ENCODE measurements at places on chromosomes 3 and 15. TPM values are rescaled to one million over a fixed set of nuclear protein-coding genes. Genes with fewer than 3 reads are reported as not detected.

DNA sequence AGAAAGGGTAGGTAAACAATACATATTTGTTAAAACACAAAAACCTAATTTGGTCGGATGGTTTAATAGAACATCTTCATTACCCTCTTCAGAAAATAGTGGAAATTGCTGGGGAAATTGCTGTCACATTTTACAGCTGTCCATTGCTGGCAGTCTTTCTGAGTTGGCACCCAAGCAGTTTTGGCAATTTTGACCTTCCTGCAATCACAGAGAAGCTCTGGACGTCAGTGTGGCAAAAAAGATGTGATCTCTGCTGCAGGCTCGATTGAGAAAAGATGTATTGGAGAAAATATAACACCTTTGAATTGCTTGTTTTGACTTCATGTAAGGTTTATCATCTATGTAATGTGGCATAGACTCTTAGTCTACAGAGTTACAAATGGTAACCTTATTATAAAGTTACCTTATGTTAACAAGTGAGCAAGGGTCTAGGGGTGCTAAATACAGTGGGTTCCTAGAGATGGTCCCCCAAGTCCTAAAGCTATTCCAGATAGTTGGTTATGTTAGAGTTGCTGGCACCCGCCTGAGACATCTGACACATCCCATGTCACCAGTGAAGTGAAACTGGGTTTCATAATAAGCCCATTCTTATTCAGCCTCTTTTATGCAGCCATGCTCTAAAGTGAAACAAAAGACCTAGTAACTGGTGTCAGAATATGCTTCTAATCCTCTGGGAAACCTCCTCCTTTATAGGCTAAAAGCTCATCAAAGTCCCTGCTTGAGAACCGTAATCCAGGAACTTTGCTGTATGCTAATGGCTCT lies 14.0 kb downstream of the UBE2E1 start:
- no peaks in the 10 kb centered on the region for H3K36me3 ChIP-seq
- no peak for DNase-seq
- H3K4me1 ChIP-seq = peaks cover 29% of the 10 kb centered on the region
- no peaks in the 10 kb centered on the region for H3K27me3 ChIP-seq
- no peak overlapping the region for H3K27ac ChIP-seq

Gene ITIH4
- 21.5 TPM for polyA plus RNA-seq

Gene CPN2
- not detected for polyA plus RNA-seq

DNA sequence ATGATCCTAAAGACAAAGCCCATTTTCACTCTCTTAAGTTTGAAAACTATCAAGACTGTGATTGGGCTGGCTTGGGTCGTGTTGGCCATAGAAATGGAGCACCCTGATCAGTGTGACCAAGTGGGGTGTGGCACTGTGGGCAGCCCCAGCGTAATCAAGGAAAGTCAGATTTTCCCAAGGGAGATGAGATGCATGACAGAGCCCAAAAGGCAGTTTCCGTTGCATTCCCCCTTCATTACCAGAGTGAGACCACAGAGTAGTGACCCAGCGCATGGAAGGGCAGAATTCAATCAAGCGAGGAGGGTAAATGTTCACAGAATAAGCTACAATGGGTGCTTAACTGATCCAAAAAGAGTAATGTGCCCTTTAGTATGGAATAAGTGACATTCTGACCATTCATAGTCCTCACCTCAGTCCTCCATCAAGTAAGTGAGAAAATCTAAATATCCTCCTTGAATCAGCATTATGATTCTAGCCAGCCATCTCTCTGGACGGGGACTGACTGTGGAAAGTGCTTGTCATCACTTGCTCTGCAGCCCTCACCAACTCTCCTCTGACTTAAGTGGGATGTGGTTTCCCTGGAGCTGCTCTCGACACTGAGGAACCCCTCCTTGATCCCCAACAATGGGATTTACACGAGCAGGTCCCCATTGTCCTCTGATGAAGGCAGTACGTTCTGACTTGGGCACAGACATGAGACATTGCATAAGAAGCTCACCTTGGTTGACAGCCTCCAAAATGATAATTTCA lies 430.5 kb downstream of the OCA2 start:
- H3K4me1 ChIP-seq = no peaks in the 10 kb centered on the region
- no peak for DNase-seq
- no peaks in the 10 kb centered on the region for H3K36me3 ChIP-seq
- no peaks in the 10 kb centered on the region for H3K27me3 ChIP-seq
- no peak overlapping the region for H3K4me3 ChIP-seq

Gene ARGFX
- not detected for polyA plus RNA-seq

DNA sequence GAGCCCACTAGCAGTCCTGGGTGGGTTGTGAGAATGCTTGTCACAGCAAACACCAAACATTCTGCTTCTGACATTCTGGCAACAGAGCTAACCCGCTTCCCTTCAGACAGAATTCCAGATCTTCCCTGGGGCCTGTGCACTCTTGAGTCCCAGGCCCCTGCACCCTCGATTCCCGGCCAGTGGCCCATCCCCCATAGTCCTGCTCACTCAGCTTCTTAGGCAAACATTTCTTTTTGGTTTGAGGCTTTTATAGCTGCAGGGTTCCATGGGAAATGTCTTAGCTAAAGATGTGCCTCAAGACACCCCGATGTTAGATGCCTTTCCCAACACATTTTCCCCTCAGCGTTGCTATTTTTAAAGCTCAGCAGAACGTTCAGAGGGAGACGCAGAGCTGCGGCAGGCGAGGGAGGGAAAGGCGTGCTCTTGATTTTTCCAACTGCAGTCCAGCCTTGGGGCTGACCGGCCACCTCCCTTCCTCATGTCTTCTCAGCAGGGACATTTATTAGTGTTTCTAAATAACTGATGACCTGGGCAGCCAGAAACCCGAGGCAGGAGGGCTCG lies 35.2 kb downstream of the ABTB1 start:
- H3K36me3 ChIP-seq = no peaks in the 10 kb centered on the region
- no peaks in the 10 kb centered on the region for H3K4me1 ChIP-seq
- no peak for DNase-seq

GRCh38 chr3:119356646-119357045 lies 62.5 kb downstream of the ARHGAP31 start:
- no peak overlapping the region for H3K27ac ChIP-seq
- no peaks in the 10 kb centered on the region for H3K27me3 ChIP-seq
- H3K4me1 ChIP-seq = peaks cover 28% of the 10 kb centered on the region
- no peaks in the 10 kb centered on the region for H3K36me3 ChIP-seq
- no peak for DNase-seq

GRCh38 chr3:72632129-72632528 lies 216.1 kb downstream of the SHQ1 start:
- no peak overlapping the region for H3K4me3 ChIP-seq
- no peak for DNase-seq
- H3K27ac ChIP-seq = no peak overlapping the region
- H3K27me3 ChIP-seq = peaks cover 3% of the 10 kb centered on the region
- H3K36me3 ChIP-seq = no peaks in the 10 kb centered on the region

Gene TUSC2
- 29.3 TPM for polyA plus RNA-seq

Gene PLA2G4D
- not detected for polyA plus RNA-seq

DNA sequence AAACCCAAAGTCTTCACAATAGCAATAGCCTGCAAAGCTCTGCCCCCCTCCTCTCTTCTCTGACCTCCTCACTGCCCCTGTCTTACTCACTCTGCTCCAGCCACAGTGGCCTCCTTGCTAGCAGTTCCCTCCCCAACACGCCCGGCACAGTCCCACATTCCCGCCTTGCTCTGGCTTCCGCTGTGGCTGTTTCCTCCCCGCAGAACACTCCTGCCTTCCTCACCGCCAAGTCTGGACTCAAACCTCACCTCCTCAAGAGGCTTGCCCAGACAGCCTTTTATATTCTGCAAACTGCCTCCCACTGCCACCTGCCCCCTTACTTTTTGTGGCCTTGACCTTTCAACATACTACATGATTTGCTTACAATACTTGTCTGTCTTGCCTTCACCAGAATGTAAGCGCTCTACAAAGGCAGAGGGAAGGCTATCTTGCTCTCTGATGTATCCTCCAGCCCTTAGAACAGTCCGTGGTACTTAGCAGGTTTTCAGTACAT lies 406 bp upstream of the MPI start:
- H3K27ac ChIP-seq = peak overlapping the region; percentile 74
- peaks cover 25% of the 10 kb centered on the region for H3K4me1 ChIP-seq
- no peaks in the 10 kb centered on the region for H3K27me3 ChIP-seq
- no peaks in the 10 kb centered on the region for H3K36me3 ChIP-seq
- peak overlapping the region; percentile 94 for H3K4me3 ChIP-seq

- H3K27me3 ChIP-seq = no peaks in the 10 kb centered on the region
- peak overlapping the region; percentile 64 for H3K27ac ChIP-seq
- H3K36me3 ChIP-seq = no peaks in the 10 kb centered on the region
- DNase-seq = peak; percentile 82
These were observed 4.7 kb downstream of the EHD4 start for GRCh38 chr15:41967506-41968206.

DNA sequence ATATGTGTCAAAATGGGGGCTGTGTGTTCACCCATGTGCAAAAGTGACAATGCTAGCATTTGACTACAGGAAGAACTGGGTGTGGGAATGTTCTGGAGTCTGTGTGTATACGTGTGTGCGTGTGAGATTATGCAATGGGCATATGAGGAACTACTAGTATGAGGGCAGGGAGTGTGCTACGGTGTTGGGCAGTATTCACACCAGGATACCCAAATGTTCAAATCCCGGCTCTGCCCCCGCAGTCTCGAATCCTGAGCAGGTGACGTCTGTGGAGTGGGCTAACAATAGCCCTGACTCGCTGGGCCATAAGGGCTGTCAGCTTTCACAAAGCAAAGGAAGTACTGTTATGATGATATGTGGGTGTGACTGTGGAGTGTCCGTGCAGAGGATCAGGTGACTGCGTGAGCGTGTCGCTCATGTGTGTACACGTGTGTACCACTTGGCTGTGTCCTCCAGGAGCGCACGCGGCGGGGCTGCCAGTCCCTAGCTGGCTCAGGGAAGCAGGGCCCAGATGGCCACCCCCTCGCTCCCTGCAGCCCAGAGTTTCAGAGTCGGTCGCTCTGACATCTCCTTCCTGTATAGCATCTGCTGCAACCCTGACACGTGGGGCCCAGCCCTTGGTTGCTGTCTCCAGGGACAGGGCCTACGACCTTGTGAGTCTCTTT lies 27.2 kb downstream of the IQSEC1 start:
- peaks cover 71% of the 10 kb centered on the region for H3K4me1 ChIP-seq
- DNase-seq = peak; percentile 90
- peak overlapping the region; percentile 89 for H3K27ac ChIP-seq

Gene EIF4E3
- polyA plus RNA-seq = 1.6 TPM

DNA sequence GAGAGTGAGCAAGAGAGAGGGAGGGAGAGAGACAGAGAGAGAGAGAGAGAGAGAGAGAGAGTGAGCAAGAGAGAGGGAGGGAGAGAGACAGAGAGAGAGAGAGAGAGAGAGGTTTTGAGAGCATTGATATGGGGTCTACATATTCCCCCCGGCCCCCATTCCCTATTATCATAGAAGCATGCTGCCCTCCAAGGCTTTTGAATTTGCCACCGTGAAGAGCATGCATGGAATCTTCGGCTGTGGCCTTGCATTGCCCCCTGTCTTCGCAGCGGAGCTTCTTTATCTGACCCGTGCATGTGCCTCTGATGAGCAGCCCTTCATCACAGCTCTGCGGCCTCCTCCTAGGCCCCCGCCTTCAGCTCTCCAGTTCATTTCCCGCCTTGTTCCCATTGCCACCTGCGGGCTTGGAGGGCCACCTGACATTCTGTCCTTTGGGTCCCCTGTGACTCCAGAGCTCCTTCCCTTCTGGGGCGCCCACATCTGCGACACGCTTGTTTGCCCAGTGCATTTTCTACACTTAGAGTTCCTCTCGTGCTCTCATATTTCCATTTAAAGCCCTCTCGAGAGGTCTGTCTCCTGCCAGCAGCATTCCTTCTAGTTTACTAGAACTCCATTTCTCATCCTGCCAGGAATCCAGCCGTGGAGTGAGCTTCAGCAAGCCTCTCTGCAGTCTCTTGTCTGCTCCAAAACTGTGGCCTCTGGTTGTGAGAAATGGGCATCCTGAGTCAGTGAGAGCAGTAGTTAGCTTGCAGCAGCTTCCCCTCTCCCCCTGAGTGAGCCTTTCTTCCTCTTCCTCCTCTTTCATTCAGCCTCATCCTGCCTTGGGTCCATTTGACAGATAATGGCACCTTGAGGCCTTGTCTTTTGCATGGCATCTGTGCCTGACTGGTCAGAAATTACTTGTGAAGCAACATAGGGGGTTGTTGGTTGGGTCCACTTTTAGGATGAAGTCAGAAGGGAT lies 25.3 kb downstream of the LPP start:
- H3K27ac ChIP-seq = no peak overlapping the region
- no peak overlapping the region for H3K4me3 ChIP-seq
- peak; percentile 22 for DNase-seq
- peaks cover 27% of the 10 kb centered on the region for H3K4me1 ChIP-seq
- H3K27me3 ChIP-seq = no peaks in the 10 kb centered on the region
- no peaks in the 10 kb centered on the region for H3K36me3 ChIP-seq

DNA sequence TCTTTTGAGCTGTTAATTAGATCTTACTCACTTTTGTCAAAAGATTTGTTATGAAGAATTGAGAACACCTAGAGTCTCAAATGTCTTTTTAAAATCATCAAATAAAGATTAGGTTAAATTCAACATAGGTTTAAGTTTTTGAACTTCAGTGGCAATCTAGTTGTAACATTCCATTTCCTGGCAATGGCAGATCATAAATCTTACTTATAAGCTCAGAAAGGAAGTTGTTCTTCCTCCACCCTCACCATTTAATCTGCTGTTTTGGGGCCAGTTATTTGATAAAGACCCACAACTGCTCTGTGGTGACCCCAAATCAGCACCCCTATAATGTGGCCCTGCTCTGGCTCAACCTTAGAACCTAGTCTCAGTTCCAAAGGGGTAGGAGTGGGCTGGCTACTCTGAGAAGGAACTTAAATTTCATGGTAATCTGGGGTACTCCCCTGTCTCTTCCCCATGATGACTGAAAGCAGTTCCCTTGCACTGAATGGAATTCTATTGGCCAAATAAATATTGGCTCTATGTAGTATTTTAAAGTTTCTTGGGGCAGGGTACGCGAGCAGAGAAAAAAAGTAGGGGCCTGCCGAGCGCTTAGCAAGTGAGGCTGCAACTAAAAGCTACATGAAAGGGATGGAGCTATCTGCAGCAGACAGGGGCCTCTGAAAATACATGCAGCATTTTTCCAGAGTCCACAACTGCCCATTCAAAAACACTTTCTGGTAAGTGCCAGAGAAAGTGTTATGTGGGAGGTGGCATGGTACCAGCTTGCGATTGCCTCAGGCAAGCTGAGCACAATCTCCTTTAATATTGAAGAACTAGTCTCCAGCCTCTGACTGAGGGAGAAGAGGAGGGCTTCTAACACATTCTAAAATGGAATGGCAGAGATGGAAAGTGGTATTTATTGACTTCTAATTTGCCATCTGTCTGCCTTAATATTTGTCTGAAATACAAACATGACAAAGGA lies 103.6 kb upstream of the RASGRP1 start:
- no peaks in the 10 kb centered on the region for H3K36me3 ChIP-seq
- no peak overlapping the region for H3K27ac ChIP-seq
- H3K4me1 ChIP-seq = peaks cover 45% of the 10 kb centered on the region
- DNase-seq = no peak
- no peaks in the 10 kb centered on the region for H3K27me3 ChIP-seq
- no peak overlapping the region for H3K4me3 ChIP-seq

GRCh38 chr15:60003243-60004008 lies 685 bp upstream of the FOXB1 start:
- no peaks in the 10 kb centered on the region for H3K36me3 ChIP-seq
- DNase-seq = peak; percentile 44
- H3K4me3 ChIP-seq = no peak overlapping the region
- H3K4me1 ChIP-seq = peaks cover 42% of the 10 kb centered on the region

GRCh38 chr3:114498539-114499370 lies 204.9 kb downstream of the TIGIT start:
- no peaks in the 10 kb centered on the region for H3K27me3 ChIP-seq
- H3K4me1 ChIP-seq = peaks cover 9% of the 10 kb centered on the region
- DNase-seq = no peak

Gene TUBGCP5
- polyA plus RNA-seq = 10.9 TPM

Measured in B cell (primary cell).